ENCODE measurements at places on chromosomes 5 and 9. TPM values are rescaled to one million over a fixed set of nuclear protein-coding genes. Genes with fewer than 3 reads are reported as not detected.

GLE1 gene
- 22.0 TPM for total RNA-seq

SLCO6A1 gene
- total RNA-seq, result not detected

CCNI2 gene
- 0.16 TPM for total RNA-seq

MELK gene
- 45.8 TPM for total RNA-seq

HSPB3 gene
- total RNA-seq, result not detected

GABRA6 gene
- total RNA-seq, result not detected

GADD45G gene
- not detected for total RNA-seq

JAKMIP2 gene
- 0.19 TPM for total RNA-seq

MEF2C gene
- total RNA-seq, result 0.86 TPM

PCDHGA8 gene
- total RNA-seq, result 0.08 TPM

CCL27 gene
- not detected for total RNA-seq

FOXB2 gene
- not detected for total RNA-seq

PLEKHG4B gene
- under 0.01 TPM for total RNA-seq

PCDHB8 gene
- total RNA-seq, result not detected

UBE2B gene
- 25.9 TPM for total RNA-seq

PCDHA5 gene
- not detected for total RNA-seq

RABGAP1 gene
- total RNA-seq, result 8.7 TPM

FGF10 gene
- total RNA-seq, result not detected

TMEM232 gene
- total RNA-seq, result not detected

CARD6 gene
- 2.7 TPM for total RNA-seq

PLPP7 gene
- 0.08 TPM for total RNA-seq

TTF1 gene
- total RNA-seq, result 9.9 TPM

ZMYND19 gene
- total RNA-seq, result 42.8 TPM

GDA gene
- total RNA-seq, result 0.23 TPM

PAXX gene
- total RNA-seq, result 45.6 TPM

FCN2 gene
- total RNA-seq, result not detected

ERCC6L2 gene
- 22.4 TPM for total RNA-seq

ARL14EPL gene
- total RNA-seq, result not detected

ISL1 gene
- not detected for total RNA-seq

SLC6A3 gene
- total RNA-seq, result not detected

PTPN3 gene
- total RNA-seq, result 22.1 TPM

PCDHGA10 gene
- total RNA-seq, result 1.3 TPM

PCDHB3 gene
- total RNA-seq, result under 0.01 TPM

BOD1 gene
- 56.6 TPM for total RNA-seq

PCDHGA6 gene
- total RNA-seq, result 0.16 TPM

LCN6 gene
- not detected for total RNA-seq

PCDHGC5 gene
- 1.2 TPM for total RNA-seq

CD14 gene
- 0.76 TPM for total RNA-seq

SLC1A1 gene
- 0.04 TPM for total RNA-seq

PJA2 gene
- 41.9 TPM for total RNA-seq
